ENCODE measurements at places on chromosomes 4 and X.

GRCh38 chrX:49901048-49901447 lies 21.3 kb upstream of the CLCN5 start:
- no peak for DNase-seq

DNA sequence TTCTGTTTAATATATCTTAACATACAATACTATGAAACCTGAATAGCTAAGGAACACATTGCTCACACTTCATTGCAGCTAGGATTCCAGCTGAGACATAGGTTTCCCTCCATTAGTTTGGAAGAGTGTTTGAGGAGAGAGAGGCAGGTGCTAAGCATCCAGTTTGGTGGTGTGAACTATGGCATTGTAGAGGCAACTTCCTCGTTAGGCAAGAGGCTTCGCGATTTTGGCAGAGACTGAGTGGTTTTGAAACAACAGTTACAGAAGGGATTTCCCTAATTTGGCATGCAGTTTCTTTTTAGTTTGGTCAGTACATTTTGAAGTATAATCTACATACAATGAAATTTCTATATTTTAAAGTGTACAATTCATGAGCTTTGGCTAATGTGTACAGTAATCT lies 117.1 kb upstream of the BMP3 start:
- DNase-seq: no peak

DNA sequence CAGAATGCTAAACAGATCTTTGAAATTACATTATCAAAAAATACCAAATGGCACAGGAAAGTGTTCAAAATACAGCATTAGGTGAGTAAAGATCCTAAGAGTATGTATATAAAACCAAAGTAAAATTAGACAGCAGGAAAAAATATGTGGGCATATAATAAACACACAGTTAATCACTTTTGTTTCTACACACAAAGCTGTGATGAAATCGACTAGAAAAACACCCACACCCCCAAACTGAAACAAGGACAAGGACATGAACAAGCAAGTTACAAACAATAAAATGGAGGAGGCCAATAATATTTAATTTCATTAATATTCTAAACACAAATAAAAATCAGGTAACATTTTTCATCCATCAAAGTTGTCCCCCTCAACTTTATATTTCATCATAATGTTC lies 143.2 kb downstream of the FRYL start:
- DNase-seq: no peak

DNA sequence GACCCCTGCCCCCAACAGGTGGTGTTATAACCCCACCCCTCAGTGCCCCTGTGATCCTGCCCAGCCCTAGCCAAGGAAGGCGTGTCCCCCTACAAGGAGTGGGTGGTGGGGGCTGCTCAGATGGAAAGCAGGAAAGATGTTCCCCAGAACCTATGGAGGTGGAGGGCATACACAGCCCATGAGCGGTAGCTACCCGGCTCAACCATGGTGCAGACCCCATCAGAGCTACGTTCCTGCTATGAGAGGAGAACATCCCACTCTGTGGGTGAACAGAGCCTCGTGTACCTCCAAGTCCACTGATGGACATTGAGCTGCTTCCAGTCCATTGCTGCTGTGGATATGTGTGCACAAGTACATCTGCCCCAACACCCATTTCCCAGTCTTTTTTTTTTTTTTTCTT lies 71.1 kb downstream of the SHOX start:
- DNase-seq: no peak

DNA sequence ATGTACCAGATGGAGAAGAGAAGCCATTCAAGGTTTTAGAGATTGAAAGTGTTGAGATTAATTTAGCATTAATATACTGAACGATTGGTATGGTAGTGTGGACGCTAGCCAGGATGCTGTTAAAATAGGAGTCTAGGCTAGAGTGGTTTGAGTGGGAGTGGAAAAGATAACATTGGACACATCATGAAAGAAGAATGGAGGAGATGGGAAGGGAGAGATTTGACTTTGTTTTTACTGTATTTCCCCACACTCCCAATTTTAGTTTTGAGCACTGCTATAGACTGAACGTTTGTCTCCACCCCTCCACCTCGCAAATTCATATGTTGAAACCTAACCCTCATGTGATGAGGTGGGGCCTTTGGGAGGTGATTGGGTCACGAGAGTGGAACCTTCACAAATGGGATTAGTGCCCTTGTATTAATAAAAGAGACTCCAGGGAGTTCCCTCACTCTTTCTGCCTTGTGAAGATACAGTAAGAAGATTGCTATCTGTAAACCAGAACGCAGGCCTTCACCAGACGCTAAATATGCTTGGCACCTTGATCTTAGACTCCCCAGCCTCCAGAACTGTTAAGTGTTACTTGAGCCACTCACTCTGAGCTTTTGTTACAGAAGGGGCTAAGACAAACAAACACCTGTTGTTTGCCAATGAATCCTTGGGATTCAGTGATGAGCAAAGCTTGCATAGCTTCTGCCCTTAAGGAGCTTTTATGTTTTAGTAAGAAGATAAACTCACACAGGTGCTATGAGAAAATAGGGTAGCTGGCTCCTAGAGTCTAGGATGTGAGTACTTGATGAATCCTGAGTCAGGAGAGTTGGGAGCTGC lies 25.8 kb downstream of the USP9X start:
- no peak for DNase-seq

DNA sequence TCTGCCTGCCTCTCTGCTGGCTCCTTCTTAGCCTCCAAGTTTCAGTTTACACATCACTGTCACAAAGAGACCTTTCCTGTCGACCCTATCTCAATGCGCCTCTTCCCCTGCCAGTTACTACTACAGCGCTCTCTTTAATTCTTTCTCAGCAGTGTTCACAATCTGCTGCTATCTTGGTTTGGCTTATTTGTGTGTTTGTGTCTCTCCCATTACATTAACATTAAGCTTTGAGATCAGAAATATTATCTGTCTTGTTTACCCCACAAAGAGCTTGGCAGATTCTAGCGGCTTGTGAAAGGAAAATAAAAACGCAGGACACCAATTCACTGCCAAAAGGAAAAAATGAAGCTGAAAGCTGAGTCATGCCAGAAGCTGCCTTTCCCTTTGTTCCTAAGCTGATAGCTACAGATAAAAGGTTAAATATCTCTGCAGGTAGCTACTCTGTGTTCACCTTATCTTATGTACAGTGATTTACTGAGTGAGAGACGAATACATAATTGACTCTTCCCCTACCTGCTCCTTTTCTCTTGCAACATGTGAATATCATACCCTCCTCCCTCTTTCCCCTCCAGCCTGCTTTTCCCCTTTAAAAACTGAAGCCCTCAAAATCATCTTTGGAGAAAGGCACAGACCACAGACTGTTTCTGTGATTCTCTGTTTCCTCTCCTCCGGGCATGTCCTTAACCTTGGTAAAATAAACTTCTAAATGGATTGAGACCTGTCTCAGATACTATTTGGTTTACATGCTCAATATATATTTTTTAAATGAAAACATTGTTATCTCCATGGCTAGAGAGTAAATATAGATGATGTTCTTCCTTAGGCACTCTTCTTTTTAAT lies 19.3 kb upstream of the SLC9A7 start:
- DNase-seq: no peak

DNA sequence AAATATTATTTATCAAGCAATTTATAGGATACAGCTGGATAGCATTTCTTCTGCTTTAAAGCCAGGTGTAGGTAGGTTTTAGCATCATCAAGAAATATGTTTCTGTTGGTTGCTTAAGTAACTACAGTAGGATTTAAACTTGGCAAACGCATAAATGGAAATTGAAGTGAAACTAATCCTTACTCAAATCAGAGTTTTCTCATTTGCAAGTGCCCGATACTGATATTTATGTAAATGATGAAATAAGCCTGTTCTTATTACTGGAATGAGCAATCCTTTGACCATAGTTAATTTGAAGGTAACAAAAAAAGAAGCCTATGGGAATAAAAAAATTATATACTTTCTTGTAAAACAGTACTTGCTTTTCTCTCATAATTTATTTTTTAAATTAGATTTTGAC lies 23.2 kb upstream of the PIGA start:
- no peak for DNase-seq

GRCh38 chr4:80029364-80029763 lies 43.7 kb downstream of the ANTXR2 start:
- DNase-seq: no peak

DNA sequence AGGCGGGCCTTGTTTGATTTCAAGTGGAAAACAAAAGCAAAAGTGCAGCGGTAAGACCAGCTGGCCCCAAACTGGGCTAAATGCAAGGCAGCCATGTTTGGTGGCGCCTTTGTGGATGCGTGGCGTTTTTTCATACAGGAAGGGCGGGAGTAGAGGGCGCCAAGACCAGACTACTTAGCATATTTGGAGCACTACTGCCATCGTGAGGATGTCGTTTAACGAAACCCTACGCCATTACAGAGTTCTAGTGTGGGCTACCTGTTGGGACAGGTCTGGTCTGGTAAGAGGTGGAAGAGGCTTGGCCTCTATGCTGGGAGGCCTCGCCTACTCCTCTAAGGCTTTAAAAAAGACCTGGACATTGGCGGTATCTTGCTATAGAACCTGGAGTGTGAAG lies 230.7 kb upstream of the STK26 start:
- peak; percentile 84 for DNase-seq

DNA sequence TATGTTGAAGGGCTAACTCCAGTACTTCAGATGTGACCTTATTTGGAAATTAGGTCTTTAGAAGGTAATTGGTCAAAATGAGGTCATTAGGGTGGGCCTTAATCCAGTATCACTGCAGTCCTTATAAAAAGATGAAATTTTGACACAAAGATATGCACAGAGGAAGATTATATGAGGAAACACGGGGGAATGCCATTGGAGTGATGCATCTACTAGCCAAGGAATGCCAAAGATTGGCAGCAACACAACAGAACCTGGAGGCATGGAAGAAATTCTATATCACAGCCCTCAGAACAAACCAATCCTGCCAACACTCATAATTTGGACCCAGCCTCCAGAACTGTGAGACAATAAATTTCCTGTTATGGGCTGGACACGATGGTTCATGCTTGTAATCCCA lies 17.6 kb downstream of the TRIM61 start:
- no peak for DNase-seq

- DNase-seq: no peak
These were observed 19.1 kb downstream of the PIR start for GRCh38 chrX:15474028-15474427.

DNA sequence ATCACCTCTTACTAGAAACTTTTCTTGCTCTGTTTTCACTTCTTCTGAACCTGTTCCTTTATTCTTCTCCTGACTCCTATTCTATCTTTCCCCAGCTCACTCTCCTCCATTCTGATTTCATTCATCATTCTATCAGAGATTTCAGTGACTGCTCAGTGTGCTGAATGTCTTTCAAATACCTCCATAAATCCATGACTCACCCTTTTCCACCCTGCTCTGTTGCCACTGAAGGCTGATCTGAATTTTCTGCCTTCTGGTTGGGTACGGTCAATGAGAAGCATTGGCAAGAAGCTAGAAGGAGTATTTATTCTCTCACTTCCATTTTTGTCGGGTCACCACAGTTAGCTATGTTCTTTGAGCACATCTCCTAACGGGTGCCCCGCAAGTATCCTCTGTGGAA lies 265.9 kb downstream of the CBLL2 start:
- no peak for DNase-seq

DNA sequence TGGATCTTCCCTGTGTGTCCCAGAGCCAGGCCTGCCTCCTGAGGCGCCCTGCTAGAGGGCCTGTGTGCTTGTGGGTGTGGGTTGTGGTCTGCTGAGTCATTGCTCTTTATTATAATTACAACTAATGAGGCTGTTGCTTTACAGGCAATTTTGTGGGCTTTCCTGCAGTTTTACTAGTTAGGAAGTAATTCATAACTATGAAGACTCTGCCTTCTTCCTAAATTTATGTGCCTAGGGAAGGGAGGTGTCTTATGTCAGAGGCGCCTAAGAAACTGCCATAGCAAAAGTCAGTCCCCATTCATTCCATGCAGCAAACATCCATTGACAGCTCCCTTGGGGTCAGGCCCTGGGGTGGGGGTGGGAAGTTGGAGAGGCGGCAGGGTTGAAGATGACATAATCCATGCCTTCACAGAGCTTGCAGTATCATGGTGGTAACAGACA lies 359.2 kb downstream of the IDS start:
- DNase-seq: no peak

DNA sequence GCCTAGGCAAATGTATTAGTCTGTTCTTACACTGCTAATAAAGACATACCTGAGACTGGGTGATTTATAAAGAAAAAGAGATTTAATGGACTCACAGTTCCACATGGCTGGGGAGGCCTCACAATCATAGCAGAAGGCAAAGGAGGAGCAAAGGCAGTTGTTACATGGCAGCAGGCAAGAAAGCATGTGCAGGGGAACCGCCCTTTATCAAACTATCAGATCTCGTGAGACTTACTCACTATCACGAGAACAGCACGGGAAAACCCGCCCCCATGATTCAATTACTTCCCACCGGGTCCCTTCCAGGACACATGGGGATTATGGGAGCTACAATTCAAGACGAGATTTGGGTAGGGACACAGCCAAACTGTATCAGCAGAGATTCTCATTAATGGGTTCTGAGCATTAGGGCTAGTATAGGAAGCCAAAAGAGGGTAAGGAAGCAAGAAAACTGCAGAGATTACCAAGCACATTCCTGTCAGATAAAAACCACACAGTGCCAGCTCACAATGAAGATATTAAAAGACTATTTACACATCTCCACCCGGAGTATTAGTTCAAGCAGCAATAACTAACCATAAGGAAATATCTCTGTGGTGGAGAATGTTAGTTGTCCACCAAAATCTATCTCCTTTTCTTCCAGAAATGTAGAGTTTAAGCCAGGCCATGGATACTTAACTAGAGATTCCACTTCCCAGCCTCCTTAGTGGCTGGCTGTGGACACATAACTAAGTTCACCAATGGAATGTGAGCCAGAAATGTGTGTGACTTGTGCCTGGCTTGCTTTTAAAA lies 61.2 kb upstream of the HOPX start:
- no peak for DNase-seq

DNA sequence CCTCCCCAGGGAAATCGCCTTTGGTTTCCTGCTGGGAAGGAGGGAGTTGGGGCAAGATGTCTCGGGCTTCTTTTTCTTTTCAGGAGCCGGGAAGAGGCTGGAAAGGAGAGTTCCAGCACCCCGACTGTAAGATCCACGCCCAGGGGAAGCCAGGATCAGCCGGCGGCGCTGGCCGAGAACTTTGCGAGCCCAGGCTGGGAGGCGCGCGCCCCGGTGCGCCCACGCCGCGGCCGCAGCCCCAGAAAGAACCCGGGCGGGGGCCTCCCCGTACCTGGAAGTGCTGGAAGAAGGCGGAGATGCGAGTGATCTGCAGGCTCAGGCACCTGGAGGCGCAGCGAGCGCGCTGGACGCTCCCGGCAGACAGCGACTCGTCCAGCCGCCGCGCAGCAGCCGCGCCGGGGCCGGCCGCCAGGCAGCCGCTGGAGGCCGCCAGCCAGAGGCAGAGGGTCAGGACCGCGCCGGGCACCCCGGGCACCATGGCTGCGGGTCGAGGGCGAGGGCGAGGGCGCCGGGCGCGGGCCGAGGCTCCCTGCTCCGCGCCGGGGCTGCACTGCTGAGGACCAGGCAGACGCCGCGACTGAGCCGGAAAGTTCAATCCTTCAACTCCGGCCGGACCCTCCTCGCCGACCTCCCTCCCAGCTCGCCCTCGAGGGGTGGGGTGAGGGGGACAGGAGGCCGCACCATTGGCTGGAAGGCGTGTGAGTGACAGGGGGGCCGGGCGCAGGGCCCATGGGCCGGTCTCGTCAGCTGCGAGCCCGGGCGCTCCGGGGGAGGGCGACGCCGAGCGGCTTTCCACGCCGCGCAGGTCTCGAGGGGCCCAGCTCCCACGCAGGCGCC lies at the start of gene ANOS1:
ANOS1 (minus strand) TSS at position 579 of the 837 bp plus-strand sequence; CDS start at position 478, 101 bp downstream.
- DNase-seq: no peak
